ENCODE measurements at places on chromosomes 7 and 10.

GRCh38 chr7:41003611-41003940 lies 699.3 kb downstream of the INHBA start:
- no peak for DNase-seq

DNA sequence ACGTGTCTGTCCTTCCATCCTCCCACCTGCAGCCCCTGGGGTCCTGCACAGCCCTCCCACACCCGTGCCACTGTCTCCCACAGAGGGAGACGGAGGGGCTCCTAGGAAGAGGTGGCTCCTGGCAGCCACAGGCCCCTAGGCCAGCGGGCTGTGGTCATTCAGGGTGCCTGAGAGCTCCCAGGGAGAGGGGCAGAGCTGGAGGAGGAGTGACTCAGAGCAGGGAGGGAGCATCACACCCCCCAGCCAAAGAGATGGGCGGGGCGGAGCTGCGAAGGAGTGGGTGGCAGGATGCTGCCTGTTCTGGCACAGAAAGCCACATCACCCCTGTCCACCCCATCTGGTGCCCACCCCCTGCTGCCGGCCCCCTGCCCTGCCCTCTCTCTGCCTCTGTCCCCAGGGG lies 50.5 kb downstream of the STK32C start:
- DNase-seq, result no peak

DNA sequence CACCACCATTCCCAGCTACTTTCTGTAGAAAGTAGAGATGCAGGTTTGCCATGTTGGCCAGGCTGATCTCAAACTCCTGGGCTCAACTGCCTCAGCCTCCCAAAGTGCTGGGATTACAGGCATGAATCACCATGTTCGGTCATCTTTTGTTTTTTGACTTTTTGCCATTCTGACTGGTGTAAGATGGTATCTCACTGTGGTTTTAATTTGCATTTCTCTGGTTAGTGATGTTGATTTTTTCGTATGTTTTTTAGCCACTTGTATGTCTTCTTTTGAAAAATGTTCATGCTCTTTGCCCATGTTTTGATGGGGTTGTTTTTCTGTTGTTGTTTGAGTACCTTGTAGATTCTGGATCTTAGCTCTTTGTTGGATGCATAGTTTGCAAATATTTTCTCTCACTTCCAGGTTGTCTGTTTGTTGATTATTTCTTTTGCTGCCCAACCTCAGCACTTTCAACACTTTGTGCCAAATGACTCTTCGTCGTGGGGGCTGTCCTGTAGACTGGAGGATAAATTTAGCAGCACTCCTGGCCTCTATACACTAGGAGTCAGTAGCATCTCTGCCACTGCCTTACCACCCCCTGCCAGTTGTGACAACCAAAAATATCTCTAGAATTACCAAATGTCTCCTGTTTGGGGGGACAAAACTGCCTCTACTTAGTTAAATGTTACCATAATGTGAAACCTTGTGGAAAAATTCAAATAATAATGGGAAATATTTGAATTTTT lies 6.5 kb upstream of the CPED1 start:
- no peak for DNase-seq

DNA sequence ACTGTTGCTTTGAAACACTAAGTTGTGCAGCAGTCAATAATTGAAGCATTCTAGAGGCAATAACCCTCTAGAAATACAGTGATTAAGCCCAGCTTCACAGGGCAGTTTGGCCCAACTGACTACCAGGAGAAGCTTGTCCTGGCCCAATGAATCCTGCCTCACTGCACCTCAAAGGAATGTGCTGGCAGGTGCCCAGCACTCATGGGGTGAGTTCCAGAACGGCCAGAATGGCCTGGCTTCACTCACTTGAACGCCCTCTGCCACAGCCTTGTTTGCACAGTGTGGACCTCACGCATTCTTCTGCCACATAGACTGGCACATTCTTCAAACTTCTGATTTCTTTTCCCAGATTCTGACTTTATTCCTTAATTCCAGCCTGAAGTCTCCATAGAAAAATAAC lies 6.6 kb upstream of the ITIH2 start:
- no peak for DNase-seq

- no peak for DNase-seq
Measured at GRCh38 chr7:107242267-107242666, 73.5 kb downstream of the HBP1 start.

DNA sequence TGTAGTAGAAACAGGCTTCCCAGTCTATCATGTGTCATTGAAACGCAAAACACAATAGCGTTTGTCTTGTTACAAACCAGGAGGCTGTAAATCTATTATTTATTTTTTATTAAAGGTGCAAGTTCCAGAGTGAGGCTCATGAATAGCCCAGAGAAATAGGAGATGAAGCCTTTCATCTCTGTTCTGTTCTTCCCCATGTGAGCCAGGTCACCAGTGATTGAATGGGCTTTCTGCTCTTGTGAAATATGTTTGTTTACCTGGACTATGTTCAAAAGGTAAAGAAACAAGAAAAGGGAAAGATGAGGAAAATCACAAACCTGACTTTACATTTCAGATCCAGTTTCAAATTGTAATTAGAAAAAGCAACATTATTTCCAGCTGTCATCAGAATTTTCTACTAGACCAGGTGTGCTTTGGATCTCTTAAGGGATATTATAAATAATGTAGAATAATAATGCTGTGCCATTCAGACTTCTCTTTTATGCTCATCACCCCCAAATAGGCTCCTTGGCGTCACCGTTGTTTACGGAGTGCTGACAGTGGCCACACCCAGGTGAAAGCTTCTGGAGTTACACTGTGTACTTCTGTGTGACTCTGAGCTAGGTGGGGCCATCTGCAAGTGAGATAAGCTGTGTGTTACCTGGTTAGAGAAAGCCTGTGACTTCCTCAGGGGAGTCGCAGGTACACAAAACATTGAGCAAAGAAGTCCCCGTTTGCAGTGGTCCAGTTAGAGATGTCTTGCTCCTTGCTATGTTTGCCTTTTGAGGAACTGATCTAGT lies 274.9 kb downstream of the SDK1 start:
- no peak for DNase-seq

GRCh38 chr10:28020993-28021982 lies 22.4 kb upstream of the ODAD2 start:
- DNase-seq, result no peak

DNA sequence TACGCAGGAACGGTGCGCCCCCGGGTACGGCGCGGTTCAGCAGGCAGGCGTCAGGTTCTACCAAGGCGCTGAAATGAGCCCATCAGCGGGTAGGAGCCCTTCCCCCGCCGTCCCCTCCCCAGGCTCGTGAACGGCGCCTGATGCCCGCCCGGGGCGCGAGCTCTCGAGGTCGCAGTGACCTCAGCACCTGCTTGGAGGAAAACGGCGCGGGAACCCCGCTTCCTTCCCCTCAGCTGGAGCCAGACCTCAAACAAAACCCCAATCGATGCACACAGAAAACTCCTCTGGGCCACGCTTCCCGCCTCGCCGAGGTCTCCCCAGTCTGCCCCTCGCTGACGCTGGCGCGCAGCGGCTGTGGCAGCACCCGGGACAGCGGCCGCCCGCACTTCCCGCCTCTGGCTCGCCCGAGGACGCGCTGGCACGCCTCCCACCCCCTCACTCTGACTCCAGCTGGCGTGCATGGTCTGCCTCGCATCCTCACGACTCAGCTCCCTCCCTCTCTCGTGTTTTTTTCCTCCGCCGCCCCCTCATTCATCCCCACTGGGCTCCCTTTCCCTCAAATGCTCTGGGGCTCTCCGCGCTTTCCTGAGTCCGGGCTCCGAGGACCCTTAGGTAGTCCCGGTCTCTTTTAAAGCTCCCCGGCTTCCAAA lies 514 bp upstream of the GAD2 start:
- no peak for DNase-seq

DNA sequence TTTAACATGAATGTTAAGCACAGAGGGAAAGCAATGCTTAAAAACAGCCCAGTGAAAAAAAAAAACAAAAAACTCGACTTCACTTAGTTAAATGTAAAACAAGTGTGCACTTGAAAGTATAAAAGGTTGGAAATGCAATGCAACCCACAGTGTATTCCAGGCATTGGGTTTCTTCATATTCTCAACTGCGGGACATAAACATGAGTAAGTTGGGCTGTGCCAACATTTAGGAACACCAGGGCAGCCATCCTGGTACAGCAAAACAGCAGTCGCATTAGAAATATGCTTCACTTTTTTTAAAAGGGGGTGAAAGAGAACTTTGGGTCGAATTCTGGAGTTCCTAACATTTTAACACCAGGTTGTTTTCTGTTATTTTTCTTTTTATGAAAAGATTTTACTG lies 937 bp downstream of the STEAP1 start:
- no peak for DNase-seq

DNA sequence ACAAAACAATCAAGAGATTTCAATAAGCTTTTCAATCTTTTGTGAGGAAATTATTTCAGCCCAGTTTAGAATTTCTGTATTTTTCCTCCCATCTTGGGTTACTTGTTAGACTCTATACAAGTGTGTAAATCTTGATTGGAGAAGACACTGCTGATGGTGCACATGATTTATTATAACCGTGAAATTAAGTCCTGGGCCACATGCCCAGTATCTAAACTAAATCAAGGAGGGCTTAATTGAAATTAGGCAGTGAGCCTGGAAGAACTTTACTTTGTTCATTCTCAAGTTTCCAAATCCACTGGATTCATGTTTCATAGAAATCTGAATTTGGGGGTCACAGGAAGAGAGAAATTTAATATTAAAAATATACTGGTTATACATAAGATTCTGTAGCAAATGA lies 44.5 kb downstream of the CSTF2T start:
- DNase-seq, result no peak

- peak; percentile 72 for DNase-seq
Measured at GRCh38 chr7:99375070-99375807, 709 bp downstream of the ARPC1B start.

DNA sequence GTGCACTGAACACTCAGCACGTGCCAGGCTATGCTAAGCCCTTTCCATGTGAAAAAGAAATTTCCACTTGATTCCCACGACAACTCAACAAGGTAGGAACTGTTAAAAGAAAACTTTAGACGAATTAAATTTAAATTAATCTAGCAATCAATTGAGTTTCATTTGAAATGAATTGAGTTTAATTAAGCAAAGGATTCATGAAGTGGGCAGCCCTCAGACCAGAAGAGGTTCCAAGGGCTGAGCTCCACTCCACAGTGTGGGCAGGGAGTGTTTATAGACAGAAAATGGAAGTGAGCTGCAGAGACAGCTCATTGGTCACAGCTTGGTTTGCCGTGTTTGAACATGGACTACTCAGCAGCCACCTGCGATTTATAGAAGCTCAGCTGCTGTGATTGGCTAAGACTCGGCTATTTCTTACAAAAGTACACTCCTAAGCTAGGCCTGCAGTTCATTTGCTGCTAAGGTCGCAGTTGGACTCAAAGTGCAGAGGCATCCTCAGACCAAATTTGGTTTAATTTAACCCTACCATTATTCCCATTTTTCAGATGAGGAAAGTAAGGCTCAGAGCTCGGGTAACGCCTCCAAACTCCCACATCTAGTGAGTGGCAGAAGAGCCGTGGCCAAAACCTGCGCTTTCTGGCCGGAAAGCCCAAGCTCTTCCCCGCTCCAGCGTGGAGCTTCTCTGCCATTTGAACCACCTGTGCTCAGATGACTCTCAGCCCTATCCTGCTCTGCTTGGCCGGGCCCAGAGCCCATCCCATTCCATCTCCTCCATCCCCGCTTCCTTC lies 24.9 kb downstream of the CALML3 start:
- DNase-seq, result no peak

- DNase-seq, result no peak
Measured at GRCh38 chr7:55013851-55014250, 5.0 kb upstream of the EGFR start.

GRCh38 chr10:113953505-113954272 lies 90.0 kb upstream of the ADRB1 start:
- no peak for DNase-seq

DNA sequence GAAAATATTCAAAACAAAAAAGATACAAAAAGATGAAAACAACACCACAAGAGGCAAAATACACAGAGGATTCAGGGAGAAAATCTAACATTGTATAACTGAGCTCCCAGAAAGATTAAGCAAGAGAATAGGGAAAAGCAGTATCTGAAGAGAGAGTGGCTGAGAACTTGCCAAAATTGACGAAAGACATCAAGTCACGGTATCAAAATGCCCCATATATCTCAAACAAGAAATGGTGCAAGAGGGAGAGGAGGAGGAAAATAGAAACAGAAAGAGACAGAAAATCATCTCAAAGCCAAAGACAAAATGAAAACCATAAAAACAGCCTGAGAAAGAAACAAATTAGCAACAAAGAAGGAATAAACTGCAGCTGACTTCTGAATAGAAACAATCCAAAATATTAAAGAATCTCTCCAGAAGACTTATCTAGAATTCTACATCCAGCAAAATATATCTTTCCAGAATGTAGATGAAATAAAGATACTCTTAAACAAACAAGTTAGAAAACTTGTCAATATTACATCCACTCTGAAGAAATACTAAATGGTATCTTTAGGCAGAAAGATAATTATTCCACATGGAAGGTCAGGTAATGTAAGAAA lies 5.5 kb downstream of the USP6NL start:
- no peak for DNase-seq

DNA sequence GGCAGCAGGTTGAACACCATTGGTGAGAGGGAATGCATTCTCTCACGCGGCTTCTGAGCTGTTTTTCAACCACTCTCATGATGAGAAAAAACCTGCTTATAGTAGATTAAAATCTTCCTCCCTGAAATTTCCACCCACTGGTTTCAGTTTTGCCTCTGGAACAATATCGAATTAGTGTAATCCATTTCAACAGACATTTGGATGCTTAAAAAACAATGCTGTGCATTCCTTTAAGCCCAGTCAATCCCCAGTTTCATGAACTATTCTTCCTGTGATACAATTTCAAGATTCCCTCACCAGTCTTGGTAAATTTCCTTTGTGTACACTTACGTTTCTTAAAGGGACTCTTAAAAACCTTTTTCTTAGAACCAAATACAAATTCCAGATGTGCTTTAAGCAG lies 89.6 kb downstream of the ITIH5 start:
- DNase-seq, result no peak

DNA sequence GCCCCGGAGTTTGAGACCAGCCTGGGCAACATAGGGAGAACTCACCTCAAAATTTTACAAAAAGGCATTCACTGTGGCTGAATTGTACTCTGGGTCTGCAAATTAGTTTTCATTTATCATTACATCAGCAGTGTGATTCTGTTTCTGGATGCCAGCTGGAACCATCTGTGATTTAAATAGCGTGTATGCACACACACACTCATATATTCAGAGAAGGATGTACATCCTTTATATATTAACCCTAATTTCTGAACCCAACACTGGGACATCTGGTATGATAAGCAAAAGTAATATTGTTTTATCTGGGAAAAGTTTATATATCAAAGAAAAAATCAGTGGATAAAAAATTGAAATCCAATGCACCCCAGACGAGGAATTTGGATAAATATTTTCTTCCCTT lies 33.8 kb upstream of the LYZL1 start:
- no peak for DNase-seq

GRCh38 chr7:142231716-142232115 lies 26.1 kb downstream of the PRSS58 start:
- peak; percentile 43 for DNase-seq

GRCh38 chr7:108129018-108129965 lies 869 bp downstream of the LAMB4 start:
- DNase-seq, result no peak

DNA sequence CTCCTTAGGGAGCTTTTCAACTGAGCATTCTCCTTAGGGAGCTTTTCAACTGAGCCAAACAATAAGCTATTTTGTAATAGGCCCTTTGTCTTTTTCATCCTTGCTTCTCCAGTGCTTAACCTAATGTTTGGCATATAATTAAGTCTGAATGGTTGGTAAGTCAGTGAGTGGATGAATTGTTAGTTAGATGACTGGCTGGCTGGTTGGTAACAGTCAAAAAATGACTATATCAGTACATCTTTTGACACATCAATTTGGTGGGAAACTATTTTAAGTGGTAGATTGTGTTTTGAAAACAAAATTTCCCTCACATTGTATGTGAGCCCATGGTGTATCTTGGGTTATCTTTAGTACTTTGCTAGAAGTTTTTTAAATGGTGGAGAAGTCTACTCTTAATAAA lies 16.4 kb downstream of the ING3 start:
- no peak for DNase-seq
